ENCODE measurements at places on chromosomes 11 and 22. TPM values are rescaled to one million over a fixed set of nuclear protein-coding genes. Genes with fewer than 3 reads are reported as not detected.

Gene MS4A15
- total RNA-seq = not detected

Gene RAB39A
- total RNA-seq = 0.28 TPM

Gene UBE2L6
- total RNA-seq = 281 TPM

Gene CST6
- total RNA-seq = 0.30 TPM

Gene GTSE1
- total RNA-seq = 76.2 TPM

DNA sequence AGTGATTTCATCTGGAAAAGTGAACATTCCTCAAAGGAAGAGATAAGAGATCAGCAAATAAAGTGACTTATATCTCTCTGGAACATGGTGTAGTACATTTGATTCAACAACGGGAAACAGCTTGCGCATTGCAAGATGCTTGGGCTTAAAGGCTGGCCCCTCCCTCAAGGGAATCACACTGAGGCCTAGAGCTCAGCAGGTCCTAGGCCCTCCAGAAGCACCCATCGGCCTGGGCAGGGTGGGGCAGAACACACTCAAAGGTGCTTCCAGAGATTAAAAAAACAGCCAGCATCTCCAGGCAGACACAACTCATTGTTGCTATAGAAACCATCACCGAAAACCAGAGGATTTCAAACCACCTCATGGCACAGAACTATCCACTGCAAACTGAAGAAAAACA is 69.0 kb upstream of the ARFGAP3 start:
- no peak for DNase-seq

DNA sequence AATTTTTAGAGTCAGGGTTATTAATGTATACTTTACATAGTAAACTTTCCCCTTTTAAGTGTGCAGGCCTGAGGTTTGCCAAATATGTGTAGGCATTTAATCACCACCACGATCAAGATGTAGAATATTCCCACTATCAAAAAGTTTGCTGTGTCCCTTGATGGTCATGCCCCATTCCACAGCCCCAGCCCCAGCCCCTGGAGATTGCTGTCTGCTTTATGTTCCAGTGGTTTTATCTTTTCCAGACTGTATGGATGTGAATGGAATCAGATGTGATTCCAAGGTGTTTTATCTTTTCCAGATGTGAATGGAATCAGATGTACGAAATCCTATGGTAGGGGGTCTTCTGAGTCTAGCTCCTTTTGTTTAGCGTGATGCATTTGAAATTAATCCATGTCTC is 93.1 kb upstream of the B3GAT1 start:
- DNase-seq = no peak

DNA sequence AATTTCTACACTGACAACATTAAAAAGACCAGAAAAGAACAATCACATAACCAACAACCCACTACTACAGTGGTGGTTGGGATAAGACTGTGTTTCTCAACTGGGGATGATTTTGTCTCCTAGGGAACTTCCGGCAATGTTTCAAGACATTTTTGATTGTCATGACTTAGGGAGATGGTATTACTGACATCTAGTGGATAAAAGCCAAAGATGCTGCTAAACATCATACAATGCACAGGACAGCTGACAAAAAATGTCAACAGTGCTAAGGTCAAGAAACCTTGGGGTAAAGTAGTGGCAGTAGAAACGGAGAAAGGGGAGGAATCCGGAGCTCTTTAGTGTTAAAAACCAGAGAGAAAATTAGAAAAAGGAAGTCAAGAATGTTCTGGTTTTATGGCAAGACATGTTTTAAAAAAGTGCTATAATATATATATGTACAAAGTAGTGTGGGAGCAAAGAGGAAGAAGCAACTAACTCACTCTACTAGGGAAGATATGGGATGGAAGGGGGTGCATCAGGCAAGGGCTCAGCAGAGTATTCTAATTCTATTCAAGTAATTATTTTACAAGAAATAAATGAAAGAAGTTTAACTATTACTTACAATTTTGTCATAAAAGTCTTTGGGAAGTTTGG is 37.2 kb downstream of the CKAP5 start:
- DNase-seq = no peak

DNA sequence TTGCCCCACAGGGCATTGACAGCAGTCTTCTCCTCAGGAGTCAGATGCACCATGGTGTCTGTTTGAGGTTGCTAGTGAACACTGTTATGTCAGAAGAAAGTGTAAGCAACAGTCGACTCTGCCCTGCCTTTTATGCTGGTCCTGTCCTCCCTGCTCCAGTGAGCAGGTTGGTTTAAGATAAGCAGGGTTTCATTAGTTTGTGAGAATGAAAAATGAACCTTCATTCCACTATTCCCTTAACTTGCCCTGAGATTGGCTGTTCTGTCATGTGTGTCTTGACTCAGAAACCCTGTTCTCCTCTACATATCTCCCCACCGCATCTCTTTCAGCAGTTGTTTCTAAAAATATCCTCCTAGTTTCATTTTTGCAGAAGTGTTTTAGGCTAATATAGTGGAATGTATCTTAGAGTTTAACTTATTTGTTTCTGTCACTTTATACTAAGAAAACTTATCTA is at the start of gene HBD:
HBD (minus strand) TSS at position 103 of the 454 bp plus-strand sequence; CDS start at position 53, 50 bp downstream.
- DNase-seq = no peak

GRCh38 chr22:42202048-42202447 is 68.4 kb downstream of the TCF20 start:
- peak; percentile 60 for DNase-seq

- DNase-seq = no peak
Observed at GRCh38 chr11:111967649-111968048, 30.5 kb downstream of the DIXDC1 start.

GRCh38 chr11:86873573-86874083 is 73.3 kb downstream of the PRSS23 start:
- no peak for DNase-seq

DNA sequence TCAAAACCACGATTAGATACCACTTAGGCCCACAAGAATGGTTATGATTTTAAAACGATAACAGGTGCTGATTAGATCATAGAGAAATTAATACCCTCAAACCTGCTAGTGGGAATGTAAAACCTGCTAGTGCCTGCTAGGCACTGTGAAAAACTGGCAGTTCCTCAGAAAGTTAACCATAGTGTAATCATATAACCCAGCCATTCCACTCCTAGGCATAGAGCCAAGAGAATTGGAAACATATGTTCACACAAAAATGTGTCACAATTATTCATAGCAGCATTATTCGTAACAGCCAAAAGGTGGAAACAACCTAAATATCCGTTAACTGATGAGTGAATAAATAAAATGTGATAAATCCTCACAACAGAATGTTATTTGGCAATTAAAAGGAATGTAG is 122.2 kb upstream of the SYN3 start:
- DNase-seq = no peak

GRCh38 chr11:95924414-95924760 is 480 bp upstream of the MTMR2 start:
- no peak for DNase-seq

DNA sequence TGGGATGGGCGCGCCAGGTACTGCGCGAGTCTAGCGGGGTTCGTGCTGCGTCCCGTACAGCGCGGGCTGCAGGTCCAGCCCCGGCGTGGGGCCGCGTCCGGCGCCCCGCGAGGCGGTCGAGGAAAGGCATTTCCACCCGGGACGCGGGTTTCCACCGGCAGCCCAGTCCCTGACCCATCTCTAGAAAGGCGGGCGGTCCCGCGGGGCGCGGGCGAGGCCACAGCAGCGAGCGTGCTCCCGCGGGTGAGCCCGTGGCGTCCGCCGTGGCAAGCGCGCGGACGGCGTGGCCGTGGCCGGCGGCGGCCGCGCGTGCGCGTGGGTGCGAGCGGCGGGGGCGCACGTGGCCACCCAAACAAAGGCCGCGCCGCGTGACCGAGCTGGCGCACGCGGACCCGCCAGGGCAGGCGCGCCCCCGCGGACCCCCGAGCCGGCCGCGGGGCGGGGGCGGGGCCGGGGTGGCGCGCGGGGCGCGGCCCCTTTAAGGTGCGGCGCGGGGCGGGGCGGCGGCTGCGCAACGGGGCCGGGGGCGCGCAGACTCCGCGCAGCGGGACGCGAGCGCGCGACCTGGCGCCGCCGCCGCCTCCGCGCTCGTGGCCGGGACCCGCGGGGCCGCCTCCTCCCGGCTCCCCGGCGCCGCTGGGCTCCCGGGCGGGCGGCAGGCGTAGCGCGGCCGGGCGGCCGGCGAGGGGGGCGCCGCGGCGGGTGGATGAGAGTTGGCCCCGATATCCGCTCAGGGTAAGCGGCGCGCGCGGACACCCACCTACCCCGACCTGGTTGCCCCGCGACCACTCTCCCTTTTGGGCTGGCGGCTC is 39.3 kb upstream of the CELSR1 start:
- DNase-seq = peak; percentile 59

DNA sequence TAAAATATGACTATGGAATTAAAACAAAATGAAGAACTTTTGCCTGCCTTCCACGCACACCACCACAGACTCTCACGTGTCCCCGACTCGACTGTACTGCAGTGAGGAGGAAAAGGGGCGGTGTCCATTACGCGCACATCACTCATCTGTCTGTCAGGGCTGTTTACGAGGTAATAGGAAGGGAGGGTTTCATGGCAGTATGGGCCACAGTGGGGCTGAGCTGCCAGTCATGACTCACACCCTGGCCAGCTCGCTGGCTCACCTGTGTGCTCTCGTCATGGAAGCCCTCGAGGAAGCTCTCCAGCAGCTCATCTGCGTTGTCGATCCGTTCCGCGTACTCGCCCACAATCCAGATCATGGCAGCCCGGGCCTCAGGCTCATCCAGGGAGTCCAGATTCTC is 33.5 kb upstream of the RASL10A start:
- DNase-seq = no peak

GRCh38 chr11:129012880-129013279 is 70.2 kb upstream of the TP53AIP1 start:
- DNase-seq = no peak

- DNase-seq = no peak
Observed at GRCh38 chr11:118628031-118628430, 20.6 kb downstream of the PHLDB1 start.

DNA sequence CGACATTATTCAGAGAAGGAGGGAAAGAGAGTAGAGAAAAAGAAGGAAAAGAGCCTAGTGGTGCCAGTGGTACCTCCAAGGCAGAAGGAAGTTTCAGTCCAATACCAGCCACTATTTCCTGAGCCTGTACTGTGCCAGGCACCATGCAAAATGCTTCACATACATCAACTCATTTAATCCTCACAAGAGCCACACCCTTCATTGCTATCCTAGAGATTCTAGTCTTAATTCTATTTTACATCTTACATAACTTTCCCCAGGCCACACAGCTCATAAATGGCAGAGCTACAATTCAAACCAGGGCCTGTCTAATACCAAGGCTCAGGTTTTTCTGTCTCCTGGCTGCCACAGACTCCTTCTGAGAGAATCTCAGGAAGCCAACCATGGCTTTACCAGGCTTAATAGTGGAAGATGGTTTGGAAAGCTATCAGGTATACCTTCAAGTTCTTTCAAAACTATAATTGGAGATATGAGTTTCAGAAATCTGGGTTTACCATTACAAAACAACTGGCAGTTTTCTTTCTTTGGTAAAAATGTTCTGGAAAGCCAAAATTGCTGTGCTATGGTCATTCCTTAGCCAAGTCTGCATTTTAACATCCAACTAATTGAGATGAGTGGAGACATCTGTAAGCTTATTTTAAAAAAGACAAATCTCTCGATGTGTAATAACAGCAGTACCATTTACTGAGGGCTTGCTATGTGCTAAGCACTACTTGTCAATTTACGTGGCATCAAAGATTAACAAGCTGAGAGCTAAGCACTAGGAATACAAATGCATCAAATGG is 225.1 kb upstream of the PITPNB start:
- no peak for DNase-seq

- peak; percentile 20 for DNase-seq
Observed at GRCh38 chr22:44335903-44336803, 23.4 kb upstream of the SHISAL1 start.

GRCh38 chr22:22110548-22111266 is 128.1 kb upstream of the TOP3B start:
- DNase-seq = peak; percentile 78

DNA sequence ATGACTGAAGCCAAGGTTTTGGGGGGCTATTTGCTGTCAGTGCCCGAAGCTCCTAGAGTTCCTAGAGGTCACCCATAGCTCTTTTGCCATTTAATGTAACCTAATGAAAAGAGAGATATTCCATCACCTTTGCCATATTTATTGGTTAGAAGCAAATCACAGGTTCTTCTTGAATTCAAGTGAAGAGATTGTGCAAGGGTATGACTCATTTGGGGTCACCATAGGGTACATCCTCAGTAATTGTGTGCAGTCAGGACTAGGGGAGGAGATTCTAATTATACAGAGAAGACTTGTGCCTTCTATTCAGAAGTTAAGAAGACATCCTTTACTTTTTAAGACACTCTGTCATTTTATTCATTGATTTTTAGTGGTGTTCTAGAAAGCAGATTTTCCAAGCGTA is 6.9 kb upstream of the PRAME start:
- no peak for DNase-seq

DNA sequence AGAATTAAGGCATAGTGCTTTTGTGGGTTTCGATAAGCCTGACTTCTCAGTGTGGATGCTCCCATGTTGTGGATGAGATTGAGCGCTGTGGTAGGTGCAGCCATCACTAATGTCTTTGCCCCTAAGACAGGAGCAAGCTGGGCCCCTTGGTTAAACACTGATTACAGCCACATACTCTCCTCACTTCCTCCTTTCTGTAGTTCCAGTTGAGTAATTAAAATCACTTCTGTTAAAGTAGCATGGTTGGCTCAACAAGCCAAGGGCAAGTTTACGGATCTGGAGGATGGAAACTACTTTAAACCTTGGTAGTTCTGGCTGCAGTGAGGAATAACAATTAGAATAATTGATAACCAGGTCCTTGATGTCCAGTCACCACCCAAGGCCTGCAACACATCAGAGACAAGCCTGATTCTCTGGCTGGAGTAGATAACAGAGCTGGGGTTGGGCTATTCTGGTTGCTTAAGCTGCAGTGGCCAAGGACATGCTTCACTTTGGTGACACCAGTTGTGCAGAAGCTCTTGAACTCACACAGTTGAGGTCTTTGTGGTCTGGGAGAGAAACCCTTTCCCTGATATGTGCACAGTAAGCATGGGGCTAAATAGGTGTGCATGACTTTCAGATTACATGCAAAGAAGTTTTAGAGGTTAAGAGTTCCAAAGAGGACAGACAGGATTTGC is 81.3 kb downstream of the KIRREL3 start:
- no peak for DNase-seq

GRCh38 chr22:46262449-46263215 is 511 bp downstream of the PKDREJ start:
- peak; percentile 36 for DNase-seq

DNA sequence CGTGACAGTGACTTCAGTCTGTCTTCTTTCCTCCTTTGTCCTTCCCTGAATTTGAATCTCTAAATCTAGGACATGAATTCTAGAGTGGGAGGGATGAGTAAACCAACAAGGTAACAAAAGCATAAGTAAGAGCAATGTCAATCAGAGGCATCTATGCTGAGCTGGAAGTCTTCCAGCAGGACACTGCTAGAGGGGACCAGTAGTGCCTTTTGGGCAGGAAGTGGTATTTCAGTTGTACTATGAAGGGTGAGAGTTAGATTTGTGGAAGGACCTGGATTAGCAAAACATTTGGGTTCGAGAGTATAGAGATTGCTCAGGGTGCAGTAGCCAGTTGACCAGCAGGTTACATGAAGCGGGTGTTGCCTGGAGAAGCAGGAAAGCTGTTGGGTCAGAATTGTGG is 40.3 kb downstream of the MEI1 start:
- DNase-seq = no peak
